AG04450 (cell line): ENCODE measurements at places on chromosomes 1 and 21.

- DNase-seq = no peak
Measured at GRCh38 chr21:28991861-28992525, 684 bp downstream of the LTN1 start.

GRCh38 chr1:228087771-228088251, 5.3 kb downstream of the ARF1 start:
- no peak for DNase-seq

DNA sequence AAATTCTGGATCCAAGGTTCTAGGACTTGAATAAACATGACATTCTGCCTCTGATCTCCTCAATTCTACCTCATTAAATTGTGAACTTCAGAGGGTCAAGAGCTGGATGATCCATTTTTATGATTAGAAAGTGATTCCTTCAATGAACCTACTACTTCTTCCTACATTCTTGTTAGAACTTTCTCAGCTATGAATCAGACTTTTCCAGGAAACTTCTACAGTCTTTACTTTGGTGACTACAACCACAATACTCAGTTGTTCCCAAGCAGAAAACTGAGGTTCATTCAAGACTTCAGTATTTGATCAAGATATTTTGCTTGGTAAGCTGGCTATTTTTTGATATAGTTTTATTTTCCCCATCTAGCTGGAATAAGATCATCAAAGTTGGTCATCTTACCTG, 51.4 kb downstream of the CDC7 start:
- DNase-seq = no peak

- DNase-seq = no peak
Measured at GRCh38 chr1:81695741-81696140, 105.0 kb upstream of the ADGRL2 start.

- DNase-seq = no peak
Measured at GRCh38 chr1:217012659-217013058, 289.4 kb upstream of the ESRRG start.

GRCh38 chr1:171122893-171123292, 32.2 kb downstream of the FMO3 start:
- no peak for DNase-seq

DNA sequence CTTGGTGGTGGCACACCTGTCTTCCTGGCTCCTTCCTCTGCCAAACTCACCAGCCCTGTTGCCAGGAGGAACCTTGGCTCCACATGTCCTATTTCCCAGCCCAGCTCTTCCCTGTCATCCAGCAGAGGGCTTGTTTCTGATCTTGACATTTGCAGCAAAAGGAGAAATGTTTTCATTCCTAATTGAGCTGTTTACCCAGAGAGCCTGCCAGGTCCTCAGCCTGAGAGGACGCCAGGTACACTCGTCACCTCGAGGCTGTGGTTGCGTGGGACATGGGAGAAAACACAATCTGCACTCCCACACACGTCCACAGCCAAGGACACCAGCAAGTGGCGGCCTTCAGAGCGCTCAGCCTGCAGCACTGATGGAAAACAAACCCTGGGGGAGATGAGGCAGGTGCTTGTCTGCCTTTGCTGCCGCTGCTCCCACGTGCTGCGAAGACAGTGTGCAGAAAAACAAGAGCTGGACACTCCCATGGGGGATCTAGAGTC, 132.8 kb upstream of the CD34 start:
- DNase-seq = no peak

DNA sequence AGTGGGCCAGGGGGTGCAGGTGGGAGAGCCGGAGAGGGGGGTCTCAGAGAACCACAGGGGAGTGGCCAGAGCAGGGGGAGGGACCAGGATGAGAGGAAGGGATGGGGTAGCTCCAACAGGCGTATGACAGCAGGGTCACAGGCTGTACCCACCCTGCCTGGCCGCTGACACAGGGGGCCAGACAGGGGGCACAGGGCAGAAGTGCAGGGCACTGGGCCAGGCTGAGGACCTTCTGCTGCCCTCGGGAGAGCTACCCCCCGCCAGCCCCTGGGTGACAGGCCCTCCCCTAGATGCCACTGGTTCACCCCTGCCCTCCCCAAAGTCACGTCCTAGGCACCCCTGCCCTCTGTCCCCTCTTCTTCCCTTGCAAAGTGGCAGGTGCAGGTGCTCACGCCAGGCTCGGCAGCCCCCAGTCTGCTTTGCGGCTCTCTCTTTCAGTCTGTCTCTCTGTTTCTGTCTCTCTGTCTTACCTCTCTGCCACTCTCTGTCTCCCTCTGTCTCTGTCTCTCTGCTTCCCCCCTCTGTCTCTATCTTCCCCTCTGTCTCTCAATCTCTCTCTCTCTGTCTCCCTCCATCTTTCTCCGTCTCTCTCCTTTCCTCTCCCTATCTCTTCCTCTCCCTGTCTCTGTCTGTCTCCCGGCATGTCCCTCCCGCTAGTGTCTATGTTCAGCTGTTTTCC, 48.5 kb downstream of the WNT9A start:
- DNase-seq = no peak

- DNase-seq = no peak
Measured at GRCh38 chr1:75785320-75785982, 605 bp upstream of the RABGGTB start.

- peak; percentile 16 for DNase-seq
Measured at GRCh38 chr1:219422811-219423598, 189.9 kb downstream of the ZC3H11B start.

DNA sequence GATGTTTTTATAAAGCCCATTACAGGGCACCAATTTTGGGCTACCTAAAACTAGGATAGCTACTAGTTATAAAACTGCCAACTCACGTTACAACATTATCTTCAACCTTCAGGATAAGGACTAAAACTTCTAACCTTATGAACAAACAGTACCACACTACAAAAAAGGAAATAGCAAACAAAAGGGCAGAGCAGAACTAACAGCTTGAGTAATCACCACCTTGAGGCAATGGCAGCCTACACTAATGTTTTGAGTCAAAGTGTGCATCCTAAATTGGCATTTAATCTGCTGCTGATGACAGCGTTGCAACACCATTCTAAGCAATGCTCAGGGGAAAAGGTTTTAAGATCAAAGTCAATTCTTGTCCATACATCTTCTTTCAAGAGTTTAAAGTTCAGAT, 27.2 kb downstream of the PTP4A2 start:
- no peak for DNase-seq

DNA sequence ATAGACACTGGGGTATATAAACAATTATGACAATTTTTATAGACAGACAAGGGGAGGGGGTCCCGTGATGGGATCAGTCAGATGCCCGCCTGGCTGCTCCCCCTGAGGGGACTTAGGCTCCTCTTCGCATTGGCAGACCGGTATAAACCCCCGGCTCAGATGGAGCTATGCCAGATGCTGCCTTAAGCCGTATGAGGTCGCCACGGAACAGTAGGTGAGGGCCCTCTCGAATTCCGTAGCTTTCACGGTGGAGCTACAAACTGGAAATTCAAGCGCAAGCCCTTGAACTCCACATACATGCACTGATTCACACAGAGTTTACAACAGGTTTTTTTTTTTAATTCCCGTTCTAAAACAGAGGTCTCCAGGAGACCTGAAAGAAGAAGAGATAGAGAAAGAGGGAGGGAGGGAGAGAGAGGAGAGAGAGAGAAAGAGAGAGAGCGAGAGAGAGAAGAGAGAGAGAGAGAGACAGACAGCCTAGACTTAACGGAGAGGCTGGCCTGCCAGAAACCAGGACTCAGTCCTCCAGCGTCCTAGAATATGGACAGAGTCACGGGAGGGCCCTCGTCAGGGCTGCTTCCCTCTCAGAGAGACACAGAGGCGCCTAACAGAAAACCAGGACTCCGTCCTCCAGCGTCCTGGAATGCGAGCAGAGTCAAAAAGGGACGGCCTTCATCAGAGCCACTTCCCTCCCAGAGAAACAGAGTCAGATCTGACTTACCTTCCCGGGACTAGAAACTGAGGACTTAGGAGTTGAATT, 24.4 kb upstream of the TMEM54 start:
- no peak for DNase-seq

GRCh38 chr1:64715186-64715585, 29.7 kb upstream of the RAVER2 start:
- no peak for DNase-seq

DNA sequence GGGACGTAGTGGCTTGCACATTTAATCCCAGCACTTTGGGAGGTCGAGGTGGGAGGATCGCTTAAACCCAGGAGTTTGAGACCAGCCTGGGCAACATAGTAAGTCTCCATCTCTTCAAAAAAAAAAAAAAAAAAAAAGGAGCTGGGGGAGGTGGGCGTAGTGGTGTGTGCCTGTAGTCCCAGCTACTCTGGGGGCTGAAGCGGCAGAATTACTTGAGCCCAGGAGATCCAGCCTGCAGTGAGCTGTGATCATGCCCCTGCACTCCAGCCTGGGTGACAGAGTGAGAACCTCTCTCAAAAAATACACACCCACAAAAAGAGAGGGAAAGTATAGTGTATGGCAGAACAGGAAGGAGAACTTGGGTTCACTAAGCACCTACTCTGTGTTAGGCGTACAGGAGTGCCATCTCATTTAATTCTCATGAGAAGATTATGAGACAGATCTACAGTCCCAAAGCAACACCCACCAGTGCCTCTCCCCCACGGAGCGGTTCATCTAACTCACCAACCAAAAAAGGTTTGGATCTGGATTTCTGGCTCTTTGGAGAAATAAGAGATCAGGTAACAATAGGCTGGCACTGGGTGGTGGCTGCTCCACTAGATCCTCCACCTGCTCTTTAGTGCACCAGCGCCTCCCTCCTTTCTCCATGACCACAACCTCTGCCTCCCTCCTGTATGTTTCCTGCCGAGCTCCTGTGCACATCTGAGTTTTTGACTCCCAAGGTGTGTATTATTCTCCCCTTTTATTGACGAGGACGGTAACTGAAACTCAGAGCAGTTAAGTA, 1.4 kb upstream of the TRAF5 start:
- DNase-seq = no peak

- peak; percentile 81 for DNase-seq
Measured at GRCh38 chr1:51969038-51969705, 21.3 kb downstream of the RAB3B start.

DNA sequence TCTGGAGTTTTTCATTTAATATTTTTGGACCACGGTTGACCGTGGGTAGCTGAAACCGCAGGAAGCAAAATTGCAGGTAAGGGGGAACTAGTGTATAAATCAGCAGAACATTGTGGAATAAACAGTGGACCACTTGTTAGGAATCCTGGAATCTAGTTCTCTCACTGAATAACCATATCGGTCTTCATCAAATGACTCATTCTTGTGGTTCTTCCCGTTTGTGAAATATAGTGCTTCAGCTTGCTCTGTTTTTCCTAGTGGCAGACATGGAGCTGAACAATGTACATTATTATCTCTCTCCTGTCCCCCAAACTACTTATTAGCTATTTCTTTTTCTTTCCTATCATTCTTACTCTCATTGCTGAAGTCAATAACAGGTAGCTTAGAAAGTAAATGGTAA, 61.9 kb downstream of the HSPA13 start:
- no peak for DNase-seq

DNA sequence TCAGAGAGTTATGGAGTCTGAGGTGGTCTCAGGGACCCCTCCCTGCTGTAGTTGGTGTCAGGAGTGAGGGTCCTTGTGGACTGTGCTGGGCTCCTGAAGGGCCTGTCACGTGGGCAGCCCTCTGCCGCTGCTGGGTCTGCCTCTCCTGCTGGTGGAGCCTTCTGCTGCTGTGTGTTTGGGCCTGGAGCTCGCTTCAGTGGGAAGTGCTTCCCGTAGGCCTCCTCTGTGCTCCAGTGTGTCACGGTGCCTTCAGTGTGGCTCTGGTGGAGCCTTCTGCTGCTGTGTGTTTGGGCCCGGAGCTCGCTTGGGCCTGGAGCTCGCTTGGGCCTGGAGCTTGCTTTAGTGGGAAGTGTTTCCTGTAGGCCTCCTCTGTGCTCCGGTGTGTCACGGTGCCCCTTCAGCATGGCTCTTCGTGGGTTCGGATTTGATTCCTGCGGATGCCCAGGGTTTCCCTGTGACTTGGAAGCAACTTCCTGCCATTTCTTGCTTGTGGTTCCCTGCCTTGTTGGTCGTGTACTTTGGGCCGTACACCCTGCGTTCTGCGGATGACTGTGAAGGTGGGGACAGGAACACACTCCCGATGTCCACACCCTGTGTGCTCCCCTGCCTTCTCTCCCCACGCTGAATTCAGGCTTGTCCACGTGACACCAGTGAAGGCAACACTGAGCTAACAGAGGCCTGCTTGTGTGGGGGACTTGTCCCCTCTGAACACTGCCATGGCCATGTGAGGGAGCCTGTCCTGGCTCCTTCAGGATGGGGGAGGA, 19.5 kb downstream of the C1orf174 start:
- DNase-seq = no peak

DNA sequence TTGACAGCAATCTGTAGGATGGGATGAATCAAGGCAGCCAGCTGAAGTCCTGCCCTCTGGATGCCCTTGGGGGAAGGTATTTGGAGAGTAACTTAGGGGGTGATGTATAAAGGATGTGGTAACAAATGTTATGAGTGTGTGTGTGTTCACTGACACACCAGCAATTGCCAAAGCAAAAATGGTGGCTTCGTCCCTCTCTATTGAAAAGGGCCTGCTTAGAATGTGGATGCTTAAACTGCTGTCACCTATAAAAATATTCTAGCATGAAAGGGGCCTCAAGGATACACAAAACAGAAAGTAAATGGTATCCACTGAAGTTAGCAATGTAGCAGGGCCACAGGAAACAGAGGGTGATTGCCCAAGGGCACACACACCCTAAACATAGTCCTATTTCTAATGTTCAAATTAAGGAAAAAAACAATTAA, 15.1 kb upstream of the AIM2 start:
- no peak for DNase-seq

- DNase-seq = no peak
Measured at GRCh38 chr1:89900323-89900722, 79.5 kb downstream of the LRRC8D start.

- no peak for DNase-seq
Measured at GRCh38 chr1:247824023-247824422, at the start of gene OR14A16. Gene OR14A16, minus strand, starts transcription at chr1:247824119. Its CDS starts 8,390 bp downstream, at chr1:247815729.

DNA sequence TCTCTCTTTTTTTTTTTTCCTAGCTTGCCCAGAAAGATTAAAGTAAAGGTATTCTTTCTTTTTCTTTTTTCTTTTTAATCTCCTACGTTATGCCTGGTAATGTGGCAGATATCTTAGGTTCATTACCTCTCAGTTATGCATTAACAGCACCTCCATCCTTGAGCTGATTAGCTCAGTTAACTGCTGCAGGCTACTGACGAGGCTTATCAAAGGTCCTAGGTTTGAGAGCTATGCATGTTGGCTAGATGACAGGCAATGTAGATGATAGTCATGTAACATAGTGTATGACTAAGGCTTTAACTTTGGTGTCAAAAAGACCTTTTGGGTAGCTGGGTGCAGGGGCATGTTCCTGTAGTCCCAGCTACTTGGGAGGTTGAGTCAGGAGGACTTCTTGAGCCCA, 53.7 kb upstream of the CACYBP start:
- DNase-seq = no peak

DNA sequence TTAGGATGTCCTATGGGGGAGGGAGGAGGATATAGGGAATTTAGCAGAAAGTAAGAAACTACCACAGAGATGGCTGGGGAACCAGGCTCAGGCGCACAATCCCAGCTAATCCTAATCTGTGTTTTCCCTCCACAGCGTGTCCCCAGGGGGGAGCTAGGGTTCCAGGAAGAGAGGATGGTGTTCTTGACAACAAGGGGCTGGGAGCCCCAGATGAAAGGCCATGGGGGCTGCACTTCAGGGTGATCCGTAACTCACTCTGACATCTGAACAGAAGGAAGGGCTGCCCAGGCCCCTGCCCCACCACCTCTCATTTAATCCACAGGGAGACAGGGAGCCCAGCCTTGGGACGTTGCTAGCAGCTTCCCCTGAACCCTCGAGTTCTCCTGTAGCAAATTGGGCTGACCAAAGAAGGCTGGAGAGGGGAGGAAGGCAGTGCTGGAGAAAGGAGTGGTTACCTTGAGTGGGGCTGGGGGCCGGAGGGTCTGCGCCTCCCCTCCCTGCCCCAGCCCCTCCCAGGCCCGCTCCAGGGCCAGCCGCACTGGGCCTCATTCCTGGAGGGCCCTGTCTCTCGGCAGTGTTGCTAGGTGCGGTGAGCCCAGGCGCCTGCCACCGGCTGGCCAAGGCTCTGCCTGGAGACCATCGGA, 131.7 kb downstream of the TMEM53 start:
- DNase-seq = no peak
